OCI-LY7 (cell line): ENCODE measurements at places on chromosomes 7 and 10.

DNA sequence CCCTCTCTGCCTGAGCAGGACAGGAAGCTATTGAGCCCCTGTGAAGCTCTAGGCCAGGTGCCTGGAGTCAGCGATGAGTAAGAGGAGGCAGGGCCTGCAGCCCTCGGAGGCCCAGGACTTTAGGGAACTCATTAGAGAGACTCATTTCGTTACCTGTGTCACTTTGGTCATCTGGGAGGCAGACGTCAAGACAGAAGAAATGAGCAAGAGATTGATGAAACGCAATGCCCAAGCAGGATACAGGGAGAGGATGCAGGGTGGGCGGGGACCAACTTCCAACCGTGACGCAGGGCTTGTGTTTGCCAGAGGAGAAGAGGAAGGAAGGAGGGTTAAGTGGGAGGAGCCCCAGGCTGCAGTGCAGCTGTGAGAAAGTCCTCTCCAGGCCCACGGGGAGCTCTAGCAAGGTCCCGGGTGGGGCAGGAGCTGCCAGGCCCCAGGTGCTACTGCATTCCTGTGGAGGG lies 26.4 kb upstream of the GNA12 start:
- peak; percentile 69 for DNase-seq

DNA sequence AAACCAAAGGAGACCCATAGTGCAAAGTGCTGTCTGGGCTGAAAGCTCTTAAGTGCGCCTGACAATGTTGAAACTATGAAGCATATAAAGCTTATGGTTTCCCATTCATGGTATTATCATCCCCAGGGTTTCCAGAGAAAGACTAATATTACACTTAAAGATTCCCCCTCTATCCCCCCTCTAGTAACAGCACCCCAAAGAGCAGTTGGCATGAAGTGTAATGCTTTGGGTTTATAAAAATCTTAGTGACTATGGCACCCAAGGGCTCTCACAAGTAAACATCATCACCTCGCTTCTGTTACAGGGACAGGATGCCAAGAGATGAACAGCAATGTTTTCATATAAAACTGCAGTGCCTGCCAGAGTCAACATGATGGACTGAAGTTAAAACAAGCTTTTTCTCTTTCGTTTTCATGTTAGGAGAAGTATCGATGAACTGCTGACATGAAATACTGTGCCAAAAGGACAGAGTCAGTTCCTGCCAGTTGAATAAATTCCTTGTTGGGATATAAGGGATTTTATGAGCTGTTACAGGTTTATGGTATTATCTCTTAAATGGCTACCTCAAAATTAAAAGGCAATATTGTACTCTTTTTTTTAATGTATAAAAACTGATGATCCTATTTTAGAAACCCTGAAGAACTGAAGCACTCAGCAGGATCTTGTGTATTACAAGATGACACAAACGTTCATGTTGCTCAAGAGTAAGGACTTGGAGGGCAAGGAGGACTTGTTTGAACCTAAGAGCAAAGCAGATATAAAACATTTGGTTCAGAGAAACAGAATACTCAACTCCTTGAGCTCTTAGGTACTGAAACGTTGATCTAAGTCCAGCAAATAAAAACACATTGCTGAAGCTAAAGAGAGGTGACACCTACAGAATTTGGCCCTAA lies 203.7 kb upstream of the IMMP2L start:
- no peak for DNase-seq

- no peak for DNase-seq
Measured at GRCh38 chr7:46972205-46972604, 609.7 kb downstream of the TNS3 start.

DNA sequence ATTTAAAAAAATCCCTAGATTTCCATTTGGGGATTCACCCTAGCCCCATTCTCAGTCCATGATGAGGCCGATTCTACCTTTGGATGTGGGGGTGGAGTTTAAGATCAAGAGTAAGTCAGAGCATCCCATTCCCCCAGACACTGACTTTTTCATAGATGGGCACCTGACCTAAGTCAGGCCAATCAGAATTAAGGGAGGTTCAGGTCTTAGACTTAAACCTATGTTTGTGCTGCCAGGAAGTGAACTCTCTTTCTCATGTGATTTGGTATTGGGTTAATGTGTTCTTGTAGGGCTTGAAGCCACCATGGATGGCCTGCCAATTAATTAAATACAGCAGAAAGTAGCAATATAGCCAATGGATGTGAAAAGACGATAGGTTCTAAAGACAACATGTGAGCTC lies 30.1 kb downstream of the HOXA1 start:
- DNase-seq = no peak
